Left ventricle myocardium superior (tissue), 1 donor: ENCODE measurements at places on chromosomes 4 and X. TPM values are rescaled to one million over a fixed set of nuclear protein-coding genes. Genes with fewer than 3 reads are reported as not detected.

Gene FRMPD3
- not detected for total RNA-seq

Gene PRRG3
- total RNA-seq, result 1.7 TPM

Gene F11
- total RNA-seq, result 0.52 TPM

Gene CLNK
- not detected for total RNA-seq

Gene OTUD6A
- not detected for total RNA-seq

Gene AFP
- not detected for total RNA-seq

Gene LONRF3
- 4.2 TPM for total RNA-seq

Gene PAGE5
- total RNA-seq, result not detected

Gene RBM3
- total RNA-seq, result 103 TPM

Gene TMEM271
- total RNA-seq, result not detected

- no peak for DNase-seq
These were observed 8.8 kb downstream of the PPARGC1A start for GRCh38 chr4:23881052-23881501.

DNA sequence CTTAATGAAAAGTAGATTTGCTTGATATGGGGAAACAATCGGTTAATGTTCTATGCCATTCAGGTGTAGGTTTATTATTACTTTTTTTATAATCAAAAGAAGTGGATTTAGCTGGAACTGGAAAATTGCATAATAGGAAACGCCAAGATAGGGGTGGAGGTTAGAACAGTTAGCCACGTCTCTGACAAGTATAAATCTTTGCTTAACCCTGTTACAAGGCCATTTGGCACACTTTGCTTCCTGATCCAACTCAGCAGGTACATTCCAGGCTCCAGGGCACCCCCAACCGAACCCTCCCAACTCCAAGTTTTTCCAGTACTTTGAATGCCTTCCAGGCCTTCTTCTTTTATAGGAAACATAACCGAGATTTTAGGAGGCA lies 50.6 kb upstream of the ACSL4 start:
- DNase-seq, result no peak

DNA sequence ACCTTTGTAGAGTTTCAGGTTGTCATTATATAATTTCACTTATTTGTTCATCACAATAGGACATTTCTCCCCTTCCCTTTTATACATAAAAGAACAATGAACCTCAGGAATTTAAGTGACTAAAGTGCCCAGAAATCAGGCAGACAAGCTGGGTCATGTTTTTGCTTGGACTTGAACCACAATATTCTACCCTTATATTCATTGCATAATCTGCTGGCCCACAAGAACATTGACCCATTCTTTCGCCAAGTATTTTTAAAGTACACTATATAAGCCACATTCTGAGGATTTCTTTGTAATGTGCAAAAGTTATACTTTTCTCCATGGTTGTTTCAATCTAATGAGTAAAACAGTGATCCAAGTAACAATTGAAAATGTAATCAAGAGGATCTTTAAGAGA lies 637.5 kb upstream of the SLIT2 start:
- no peak for DNase-seq

DNA sequence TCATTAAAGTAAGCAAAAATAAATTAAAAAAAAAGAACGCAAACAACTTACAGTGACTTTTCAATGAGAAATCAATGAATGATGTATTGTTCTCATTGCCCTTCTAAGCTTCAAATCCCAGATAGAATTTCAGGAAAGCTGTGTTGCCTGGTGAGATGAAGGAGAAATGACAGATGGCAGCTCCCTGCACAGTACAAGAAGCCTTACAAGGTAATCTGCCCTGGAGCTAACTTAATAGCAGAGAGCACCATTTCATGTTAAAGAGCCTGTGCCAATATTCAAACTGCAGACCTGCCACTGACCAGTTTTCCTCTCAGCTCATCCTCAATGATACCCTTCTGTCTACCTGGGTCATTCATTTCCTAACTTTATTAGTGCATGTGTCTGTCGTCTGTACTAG lies 54.0 kb downstream of the GC start:
- DNase-seq, result no peak

DNA sequence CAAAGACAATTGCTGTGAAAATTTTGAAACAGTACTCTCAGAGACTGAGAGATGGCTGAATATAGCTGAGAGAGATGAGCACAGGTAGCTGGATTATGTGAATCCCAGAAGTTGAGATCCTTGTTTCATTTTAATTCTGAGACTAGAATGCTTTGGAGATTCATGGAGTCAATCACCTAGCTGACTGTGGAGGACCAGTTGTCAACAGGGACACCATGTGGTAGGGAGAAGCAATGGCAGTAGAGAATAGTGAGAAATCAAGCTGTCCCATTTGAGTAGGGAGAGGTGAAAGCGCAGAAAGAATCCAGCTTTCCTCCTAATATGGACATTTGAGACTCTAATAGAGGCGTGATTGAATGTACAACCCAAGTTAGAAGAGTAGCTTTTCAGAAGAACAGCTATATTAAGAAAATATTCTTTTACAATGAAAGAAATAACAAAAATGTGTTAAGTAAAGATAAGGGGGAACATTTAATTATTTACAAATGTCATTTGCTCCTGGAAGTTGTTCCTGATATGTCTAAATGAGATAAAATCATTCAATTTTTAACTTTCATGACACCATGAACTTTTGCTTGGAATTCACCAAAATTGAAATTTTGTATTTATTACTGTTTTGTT lies 30.3 kb upstream of the GLRB start:
- DNase-seq, result no peak

- DNase-seq, result peak; percentile 52
These were observed 194.0 kb downstream of the GASK1B start for GRCh38 chr4:157978680-157979361.

DNA sequence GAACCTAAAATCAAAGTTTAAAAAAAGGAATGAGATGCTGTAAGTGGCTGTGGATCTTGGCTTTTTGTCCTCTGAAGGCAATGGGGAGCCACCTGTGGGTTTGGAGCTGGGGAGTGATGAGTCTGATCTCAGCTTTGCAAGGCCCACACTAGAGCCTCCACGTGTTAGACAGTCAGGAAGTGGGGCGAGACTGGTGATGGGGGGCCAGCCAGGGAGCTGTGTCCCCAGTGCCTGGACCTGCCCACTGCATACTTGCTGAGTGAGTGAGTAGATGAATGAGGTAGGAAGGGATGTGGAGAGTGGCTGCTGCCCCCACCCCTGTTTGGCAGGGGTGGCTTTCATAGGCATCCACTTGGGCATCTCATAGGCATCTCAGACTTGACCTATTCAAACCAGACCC lies 84.0 kb downstream of the NHSL2 start:
- no peak for DNase-seq

DNA sequence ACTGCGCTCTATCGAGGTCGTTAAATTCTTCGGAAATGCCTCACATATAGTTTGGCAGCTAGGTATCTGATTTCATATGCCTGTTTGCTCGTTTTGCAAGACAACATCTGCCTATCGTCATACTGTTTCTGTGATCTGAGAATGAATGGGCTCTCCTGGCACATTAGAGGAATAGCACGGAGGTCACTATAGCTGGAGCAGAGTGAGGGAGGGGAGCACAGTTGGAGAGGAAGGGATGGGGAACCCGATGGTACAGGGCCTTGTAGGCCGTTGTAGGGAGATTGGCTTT lies 552 bp downstream of the IKBKG start:
- DNase-seq, result no peak

GRCh38 chr4:56671860-56672259 lies 9.2 kb downstream of the HOPX start:
- DNase-seq, result no peak

- DNase-seq, result no peak
These were observed 50.4 kb upstream of the PRPS1 start for GRCh38 chrX:107577933-107578332.

- no peak for DNase-seq
These were observed 76.6 kb upstream of the CBLL2 start for GRCh38 chrX:22196149-22196548.

DNA sequence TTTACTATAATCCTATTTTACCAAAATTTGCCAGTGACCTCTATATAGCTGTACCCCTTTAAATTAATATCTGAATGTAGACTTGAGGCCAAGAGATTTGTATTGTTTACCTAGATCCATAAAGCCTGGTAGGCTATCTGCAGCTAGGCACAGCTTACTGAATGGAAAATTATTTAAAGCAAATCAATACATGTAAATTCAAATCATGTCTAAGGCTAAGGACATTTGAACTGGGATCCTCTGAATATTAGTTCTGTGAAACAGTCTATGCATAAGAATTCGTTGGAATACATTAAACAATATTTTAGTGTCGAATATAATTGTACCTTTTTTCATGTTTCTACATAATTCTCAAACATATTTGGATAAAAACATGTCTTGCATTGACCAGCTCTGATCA lies 1.6 kb downstream of the UGT2A3 start:
- DNase-seq, result no peak

DNA sequence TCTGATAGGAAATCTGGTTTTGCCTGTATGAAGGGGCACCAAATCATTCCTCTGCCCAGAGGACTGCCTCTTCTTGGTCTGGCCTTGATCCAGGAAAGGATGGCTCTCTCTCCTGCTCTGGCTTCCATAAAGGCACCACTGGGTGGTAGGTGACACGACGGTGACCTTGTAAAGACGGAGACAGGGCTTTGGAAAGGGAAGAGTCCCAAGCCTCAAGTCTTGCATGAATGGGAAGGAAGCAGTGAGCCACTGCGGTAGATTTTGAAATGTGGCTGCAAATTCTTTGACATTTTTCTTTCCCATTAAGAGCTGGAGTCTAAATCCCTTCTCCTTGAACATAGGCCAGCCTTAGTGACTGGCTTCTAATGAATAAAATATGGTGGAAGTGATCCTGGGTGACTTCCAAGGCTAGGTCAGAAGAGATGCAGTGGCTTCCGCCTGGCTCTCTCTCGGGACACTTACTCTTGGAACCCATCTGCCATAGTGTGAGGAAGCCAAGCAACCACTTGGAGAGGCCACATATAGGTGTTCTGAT lies 347.4 kb downstream of the BCOR start:
- DNase-seq, result no peak

DNA sequence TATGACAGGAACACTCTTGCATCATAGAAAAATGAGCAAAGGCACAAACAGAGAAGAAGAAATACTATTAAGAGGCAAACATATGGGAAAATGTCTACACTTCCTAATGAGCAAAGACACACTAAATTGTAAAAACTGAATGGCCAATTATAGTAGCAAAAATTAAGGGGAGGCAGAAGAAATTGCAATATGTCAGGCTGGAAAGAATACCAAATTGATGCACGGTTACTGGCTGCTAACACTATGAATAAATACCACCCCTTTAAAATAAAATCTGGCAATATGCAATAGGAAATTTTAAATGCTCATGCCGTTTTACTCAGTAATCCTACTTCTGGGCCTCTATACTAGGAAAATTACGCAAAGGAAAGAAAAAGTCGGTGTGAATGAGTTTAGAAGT lies 16.0 kb upstream of the PIN4 start:
- no peak for DNase-seq

- no peak for DNase-seq
These were observed 52.2 kb upstream of the BLTP1 start for GRCh38 chr4:122099896-122100295.

DNA sequence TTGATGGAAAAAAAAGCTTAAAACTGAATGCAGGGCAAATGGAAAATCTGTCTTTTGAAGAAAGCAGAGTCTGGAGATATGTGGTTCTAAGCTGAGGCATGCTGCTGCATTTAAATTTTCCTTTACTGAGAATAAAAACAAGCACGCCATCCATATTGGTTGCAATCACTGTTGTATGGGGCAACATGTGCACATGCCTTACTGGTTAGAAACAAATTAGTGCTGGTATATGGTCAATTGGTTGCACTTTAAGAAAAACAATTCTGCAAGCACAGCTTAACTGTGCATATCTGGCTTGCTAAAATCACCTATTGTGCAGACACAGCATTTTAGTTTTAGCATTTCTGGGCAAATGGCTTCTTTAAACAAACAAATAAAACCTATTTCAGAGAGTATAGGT lies 239.1 kb downstream of the NDST4 start:
- no peak for DNase-seq

GRCh38 chr4:129622566-129622965 lies 526.6 kb downstream of the C4orf33 start:
- DNase-seq, result no peak

- DNase-seq, result no peak
These were observed 98.2 kb upstream of the HHIP start for GRCh38 chr4:144547678-144548298.

DNA sequence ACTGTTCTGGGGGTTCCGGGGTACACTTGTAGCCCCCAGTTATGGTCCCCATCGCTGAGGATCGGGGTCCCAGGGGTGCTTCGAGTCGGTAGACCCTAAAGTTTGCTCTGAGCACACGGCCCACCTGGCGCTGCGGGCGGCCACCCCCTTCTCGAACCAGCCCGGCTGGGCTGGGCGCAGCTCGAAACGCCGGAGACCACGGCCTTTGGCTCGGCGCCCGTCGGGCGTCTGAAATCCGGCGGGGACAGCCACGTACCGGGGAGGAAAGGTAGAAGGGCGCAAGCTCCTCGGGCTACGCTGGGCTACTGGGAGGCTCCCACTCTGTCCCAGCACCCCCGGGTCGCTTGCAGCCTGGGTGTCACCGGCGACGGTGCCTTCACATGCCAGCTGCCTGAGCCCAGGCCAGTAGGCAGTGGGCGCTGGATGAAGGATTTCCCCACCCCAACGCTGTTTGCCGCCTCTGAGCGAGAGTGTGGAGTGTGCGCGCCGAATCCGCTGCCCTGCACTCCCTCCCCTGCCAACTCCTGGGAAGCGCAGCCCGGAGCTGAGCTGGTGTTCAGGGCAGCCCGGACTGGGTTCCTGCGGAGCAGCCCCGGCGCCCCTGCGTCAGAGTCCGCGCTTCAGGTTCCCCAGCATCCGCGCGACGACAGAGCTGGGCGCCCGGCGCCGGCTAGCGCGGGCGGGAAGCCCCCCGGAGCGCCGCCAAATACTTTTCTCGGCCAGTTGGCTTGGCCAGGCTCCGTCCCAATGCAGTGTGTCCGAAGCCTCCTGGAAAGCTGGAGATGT lies 637 bp downstream of the MAMLD1 start:
- peak; percentile 49 for DNase-seq

- DNase-seq, result no peak
These were observed 46.0 kb upstream of the SHOX start for GRCh38 chrX:584572-584971.

- no peak for DNase-seq
These were observed 118.5 kb upstream of the OTUD4 start for GRCh38 chr4:145298885-145299284.

- DNase-seq, result no peak
These were observed 80.8 kb upstream of the TLR2 start for GRCh38 chr4:153603258-153603657.

GRCh38 chr4:163548481-163549243 lies 54.2 kb downstream of the TMA16 start:
- DNase-seq, result no peak

GRCh38 chr4:174423257-174423944 lies 98.9 kb downstream of the HPGD start:
- DNase-seq, result no peak

DNA sequence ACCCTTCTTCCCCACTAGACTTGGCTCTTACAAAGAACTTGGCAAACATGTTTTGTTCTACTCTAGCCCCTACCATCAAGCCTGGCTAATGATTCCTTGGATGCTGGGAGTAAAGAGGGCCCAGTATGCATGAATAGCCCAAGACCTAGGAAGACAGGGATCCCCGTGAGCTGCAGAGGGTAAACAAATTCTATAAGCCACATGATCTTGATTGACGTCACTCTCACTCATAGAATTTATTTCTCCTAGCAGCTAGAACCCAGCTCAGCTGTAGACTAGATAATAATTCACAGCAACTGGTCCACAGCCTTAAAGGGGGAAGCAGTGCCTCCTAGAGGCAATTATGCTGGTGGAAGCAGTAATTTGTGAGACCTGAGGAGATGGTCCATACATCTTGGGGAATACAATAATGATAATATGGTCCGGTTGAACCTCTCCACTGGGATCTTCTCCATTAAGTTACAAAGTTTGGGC lies 16.1 kb upstream of the USO1 start:
- no peak for DNase-seq

GRCh38 chr4:112633477-112634235 lies 3.1 kb downstream of the ZGRF1 start:
- DNase-seq, result no peak
